Tibial nerve (tissue), 4 donors: ENCODE measurements at places on chromosomes 12 and 14.

- no peak for DNase-seq
These were observed 152.5 kb upstream of the BTG1 start for GRCh38 chr12:92297932-92298696.

- no peak for DNase-seq
These were observed 6.5 kb downstream of the CEBPE start for GRCh38 chr14:23112359-23113178.

- DNase-seq = no peak
These were observed 62.7 kb downstream of the MUCL1 start for GRCh38 chr12:54917001-54917488.

GRCh38 chr14:68961781-68962584 lies 17.1 kb downstream of the ACTN1 start:
- DNase-seq = no peak

GRCh38 chr14:57747036-57747435 lies 118.9 kb downstream of the SLC35F4 start:
- DNase-seq = no peak

DNA sequence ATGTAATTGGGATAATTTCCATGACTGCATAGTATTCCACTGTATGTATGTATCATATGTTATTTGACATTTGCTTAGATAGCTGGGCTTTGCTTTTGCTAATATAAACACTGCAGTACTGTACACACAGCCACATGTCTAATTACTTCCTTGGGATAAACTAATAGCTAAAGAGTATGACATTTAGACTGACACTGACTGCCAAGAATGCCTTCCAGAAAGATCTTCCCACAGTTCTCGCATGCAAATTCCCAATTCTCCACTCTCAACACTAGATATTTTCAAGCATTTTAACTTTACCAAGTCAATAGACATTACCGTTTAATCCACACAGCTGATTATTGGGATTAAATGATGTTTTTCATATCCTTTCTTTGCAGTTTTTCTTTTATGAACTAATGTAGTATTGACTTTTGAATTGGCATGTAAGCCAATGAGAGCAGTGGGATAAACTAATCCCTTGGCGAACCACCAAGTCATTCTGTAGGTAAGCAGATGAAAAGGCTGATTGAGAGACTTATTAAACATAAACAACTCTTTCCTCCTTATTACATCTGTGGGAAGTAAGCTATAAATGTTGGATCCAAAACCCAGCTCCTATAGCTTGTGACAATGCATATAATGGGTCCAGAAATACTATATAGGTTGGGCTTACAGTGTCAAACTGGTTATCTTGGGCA lies 55.5 kb downstream of the STON2 start:
- no peak for DNase-seq

GRCh38 chr12:48118284-48118871 lies 786 bp upstream of the PFKM start:
- DNase-seq = no peak
